ENCODE measurements at places on chromosomes 2 and 18.

DNA sequence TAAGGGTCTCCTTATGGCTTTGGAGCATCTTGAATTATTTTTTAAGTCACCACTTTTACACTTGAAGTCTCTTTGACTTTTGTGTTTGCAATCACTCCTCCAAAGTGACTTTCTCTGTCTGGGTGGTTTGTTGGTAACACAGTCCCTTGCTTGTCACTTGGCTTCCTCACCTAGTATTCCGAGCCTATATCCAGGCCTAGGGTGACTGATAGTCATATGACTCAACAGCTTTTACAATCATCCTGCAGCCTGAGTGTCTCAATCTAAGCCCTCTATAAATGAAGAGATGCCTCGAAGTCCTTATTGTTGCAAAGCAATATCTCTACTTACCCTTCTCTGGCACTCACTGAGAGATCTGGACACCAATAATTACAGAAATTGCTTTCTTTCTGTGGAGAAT lies 53.9 kb upstream of the SETBP1 start:
- no peak for DNase-seq

- DNase-seq, result no peak
Measured at GRCh38 chr2:139825726-139826125, 1045.5 kb upstream of the NXPH2 start.

- peak; percentile 83 for DNase-seq
Measured at GRCh38 chr18:23141104-23141999, 6.1 kb downstream of the CABLES1 start.

DNA sequence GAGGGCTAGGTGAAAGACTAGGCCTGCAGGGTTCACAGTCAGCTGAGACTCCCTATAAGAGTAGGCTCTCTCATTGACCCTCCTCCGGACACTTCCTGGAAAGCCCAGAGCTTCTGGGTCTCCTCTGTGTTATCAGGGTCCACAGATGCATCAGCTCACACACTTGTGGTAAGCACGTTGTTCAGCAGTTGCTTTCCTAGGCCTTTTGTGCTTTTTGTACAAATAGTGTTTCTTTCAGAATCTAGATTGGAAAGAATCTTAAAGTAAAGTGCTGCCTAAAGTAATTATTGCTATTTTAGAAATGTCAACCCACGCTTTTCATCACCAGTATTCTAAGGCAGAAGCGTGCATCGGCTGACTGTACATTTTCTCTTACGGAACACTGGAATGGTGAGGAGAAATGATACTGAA lies 15.5 kb downstream of the SLC9A2 start:
- DNase-seq, result no peak
